CD14-positive monocyte (primary cell): ENCODE measurements at places on chromosomes 7 and 10.

- no peak for DNase-seq
Observed at GRCh38 chr10:63829020-63829419, 307.8 kb downstream of the REEP3 start.

DNA sequence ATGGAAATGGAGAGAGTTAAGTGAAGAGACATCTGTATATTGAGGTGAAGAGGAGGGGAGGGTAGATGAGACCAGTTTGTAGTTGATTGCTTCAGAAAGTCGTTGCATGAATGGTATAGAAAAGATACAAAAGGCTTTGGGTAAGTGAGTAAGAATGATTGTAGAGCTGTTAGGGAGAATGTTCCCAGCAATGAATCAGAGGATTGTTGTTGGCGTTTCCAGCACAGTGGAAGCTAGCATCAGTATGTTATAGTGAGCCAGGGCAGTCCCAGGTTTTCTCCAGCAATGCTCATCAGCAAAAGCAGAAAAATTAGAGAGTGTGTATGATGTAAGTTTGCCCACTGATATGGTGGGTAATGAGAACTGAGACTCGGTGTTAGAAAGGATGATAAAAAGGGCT is 15.4 kb upstream of the CDK6 start:
- DNase-seq, result no peak

DNA sequence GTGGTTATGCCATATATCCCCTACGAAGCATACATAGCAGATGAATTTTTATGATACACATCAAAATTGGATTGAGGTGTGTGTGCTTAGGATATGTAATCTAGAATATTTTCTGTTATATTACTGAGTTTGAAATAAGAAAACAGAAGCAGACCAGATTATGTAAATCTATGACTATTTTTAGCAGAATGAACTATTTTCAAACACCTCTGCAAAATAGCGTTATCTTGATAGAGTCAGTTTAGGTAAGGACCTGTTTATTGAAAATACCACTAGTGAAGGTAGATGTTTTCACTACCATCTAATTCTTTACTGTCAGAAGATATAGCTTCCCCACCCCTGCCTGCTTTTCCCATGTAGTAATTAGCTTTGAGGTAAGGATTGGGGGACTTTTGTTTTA is 9.1 kb downstream of the LANCL2 start:
- DNase-seq, result no peak

GRCh38 chr10:44325596-44326307 is 59.1 kb downstream of the CXCL12 start:
- no peak for DNase-seq

GRCh38 chr7:78530351-78530750 is 731.8 kb downstream of the PHTF2 start:
- no peak for DNase-seq

DNA sequence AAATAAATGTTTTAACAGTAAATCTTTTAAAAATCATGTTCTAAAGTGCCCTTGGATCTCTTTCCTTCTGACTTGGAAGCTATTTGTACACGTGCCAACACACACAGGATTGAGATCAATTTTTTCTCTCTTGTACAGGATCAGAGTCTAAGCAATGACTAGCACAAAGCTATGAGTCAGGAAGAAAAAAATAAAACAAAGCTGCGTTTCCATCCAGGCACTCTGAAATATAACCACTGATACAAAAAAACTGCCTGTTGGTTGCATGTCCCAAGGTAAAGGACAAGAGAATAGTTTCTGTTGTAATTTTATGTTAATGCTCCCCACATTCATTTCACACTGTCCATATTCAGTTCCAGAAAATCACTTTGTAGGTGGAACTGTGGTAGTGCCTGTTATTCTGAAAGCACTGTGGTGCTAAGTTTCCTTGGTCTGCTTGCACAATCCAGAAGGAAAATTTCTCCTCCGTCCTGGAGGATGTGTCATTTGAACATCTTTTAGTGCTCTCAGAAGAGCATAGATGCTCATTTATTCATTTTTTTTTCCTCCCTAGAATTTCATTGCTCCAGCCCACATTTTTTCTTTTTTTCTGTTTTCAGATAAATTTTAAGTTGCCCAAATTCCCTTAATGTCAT is 113.4 kb downstream of the PLXDC2 start:
- DNase-seq, result no peak

DNA sequence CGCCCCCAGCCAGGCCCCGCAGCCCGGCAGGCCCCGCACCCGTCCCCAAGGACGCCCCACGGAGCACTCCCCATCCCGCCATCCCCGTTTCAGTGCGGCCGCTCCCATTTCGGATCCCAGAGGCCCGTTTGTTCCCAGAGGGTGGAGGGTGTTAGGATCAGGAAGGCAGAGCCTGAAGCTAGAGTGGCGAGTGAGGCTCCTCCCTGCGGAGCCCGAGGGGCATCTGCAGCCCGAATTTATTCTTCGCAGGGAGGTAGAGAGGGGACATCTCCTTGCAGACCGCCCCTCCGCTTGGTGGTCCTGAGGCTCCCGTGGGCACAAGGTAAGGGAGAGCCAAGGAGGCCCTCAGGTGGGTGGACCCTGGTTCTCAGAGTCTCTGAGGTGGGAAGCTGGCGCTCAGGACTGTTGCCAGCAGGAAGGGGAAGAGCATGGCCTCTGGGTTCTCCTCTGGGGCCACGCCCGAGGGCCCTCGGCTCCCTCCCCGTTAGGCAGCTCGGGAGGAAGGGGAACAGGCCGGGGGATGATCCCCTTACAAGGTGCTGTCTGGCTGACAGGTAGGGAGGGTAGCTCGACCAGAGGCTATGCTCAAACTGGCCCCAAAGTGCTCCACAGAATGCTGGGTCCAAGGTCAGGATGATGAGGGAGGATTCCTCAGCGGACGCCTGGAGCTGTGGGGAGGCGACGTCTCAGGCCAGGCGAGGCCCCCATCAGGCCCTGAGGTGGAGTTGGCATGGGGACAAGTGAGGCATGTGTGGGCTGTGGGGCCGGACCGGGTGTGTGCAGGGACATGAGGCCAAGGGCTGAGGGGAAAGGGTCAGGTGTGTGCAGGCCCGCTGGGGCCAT is 17.4 kb downstream of the POLL start:
- DNase-seq, result peak; percentile 36

DNA sequence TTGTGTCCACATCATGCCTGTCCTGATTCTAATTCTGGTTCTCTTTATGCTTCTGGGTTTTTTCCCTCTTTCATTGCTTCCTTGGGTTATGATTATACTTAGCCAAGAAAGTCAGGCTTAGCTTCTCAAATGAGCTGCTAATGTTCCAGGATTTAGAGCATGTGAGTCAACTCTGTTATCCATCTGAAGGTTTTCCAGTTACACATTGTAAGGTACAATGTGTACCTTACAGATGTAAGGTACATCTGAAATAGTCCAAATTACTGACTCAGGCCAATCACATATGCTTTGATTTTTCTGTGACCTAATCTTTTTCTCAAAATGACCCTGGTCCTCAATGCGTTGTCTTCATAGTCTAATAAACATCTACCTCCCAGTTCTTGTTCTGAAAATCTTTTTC is 13.3 kb upstream of the MIOS start:
- no peak for DNase-seq

DNA sequence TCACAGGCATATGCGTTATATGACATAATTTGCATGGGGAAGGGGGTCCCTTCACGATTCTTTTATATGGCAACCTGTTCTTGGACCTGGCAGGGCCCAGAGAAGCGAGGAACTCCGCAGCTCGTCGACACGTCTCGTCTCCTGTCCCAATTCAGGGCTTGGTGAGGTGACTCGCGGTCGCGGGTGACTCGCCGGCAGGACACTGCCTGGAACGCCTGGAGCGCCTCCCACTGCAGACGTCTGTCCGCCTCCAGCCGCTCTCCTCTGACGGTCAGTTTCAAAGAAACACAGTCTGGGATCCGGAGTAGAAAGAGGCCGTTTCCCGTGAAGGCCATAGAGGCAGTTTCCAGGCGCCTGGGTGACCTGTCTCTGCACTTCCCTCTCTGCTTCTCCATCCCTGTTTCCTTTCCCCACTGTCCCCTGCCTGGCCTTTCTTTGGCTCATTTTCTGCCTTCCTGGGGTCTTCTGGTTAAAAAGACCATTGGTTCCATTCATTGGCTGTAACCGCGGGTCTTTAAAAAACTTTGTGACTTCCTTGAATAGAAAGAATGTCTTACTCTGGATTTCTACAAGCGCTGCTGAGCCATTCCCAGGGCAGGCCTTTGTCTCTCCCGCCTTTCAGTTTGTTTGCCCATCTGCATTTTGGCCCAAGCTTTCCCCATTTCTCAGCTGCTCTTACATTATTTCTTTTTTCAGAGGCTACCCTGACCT is 1.2 kb downstream of the UPP1 start:
- DNase-seq, result peak; percentile 41

- no peak for DNase-seq
Observed at GRCh38 chr10:119243488-119243887, 36.1 kb downstream of the GRK5 start.

DNA sequence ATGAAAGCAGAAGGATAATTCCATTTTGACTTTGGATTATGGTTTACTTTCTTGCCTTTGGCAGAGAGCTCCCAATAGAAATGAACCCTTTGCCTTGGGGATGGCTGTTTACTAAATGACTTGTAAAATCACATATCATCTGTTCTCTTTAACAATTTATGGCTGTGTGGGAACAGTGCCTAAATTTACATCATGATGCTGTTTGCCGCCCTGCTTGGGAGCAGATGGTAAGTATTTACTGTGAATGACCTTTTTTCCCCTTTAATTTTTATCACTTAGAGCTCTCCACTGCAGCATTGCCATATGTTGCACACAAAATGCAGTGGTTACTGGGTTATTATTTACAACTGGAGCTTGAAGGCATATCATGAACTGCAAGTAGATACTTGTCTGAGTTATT is 13.4 kb downstream of the HEPACAM2 start:
- DNase-seq, result no peak

- peak; percentile 1 for DNase-seq
Observed at GRCh38 chr10:92972066-92972870, 88.3 kb upstream of the CYP26C1 start.

DNA sequence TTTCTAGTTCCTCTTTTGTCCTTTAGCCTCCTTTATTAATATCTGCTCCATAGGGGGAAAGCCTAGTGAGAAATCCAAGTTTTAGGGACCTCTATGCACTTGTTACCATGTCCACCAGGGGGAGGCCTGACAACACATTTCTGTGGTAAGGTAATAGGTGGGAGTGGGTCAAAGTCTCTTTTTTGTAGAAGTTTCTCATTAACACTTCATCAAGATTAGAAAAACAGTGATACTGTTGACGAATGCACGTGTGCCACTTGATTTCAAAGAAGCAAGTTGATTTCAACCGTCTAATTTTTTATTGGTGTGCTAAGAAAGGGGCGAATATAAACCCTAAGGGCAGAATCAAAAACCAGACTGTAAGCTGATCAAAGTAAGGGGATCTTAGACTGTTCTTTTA is 30.6 kb downstream of the CISD1 start:
- peak; percentile 76 for DNase-seq
